A673 (cell line): ENCODE measurements at places on chromosomes 6 and 20.

DNA sequence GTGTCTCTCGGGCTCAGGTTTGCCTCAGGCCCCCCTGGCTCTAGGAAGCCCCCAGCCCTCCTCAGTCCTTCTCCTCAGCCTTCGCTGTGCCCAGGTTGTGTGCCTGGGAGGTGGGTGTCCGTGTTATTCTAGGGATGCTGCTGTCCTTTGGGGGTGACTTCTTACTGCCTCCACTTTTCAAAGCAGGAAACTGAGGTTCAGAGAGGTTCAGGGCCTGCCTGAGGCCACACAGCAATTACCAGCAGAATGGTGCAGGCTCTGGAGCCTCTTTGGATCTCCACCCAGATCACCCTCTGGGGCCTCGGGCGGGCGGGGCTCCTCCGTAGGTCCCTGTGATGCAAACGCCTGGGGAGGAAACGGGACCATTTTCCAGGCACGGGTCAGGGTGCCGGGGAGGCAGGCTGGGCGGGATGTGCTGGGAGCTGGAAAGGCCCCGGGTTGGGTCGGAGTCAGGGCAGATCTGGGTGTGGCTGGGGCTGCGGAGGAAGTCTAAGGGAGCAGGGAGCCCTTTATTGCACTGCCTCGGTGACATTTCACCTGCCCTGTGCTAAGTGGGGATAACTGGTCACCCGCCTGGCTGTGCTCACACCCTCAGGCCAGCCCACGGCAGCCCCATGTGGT, 23.2 kb downstream of the GATA5 start:
- no peak for DNase-seq

- no peak for DNase-seq
Observed at GRCh38 chr6:150560004-150560883, 39.4 kb upstream of the PLEKHG1 start.

DNA sequence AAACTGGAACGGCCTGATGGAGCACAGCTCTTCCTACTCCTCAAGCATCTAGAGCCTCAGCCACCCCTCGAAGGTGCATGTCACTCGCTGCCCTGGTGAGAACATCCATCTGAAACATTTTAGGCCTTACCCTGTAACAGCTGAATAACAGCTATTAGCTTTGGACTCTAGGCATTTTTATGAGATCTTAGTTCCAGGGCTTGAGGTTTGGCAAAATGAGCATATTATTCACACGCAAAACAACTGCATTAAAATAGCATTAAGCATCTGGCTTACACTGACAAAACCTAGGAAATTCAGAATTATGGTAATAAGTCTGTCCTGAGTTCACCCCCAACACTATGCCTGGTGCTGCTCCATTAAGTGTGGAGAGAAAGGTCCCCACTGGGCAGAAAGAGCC, 56.1 kb downstream of the ADAT2 start:
- DNase-seq: no peak

DNA sequence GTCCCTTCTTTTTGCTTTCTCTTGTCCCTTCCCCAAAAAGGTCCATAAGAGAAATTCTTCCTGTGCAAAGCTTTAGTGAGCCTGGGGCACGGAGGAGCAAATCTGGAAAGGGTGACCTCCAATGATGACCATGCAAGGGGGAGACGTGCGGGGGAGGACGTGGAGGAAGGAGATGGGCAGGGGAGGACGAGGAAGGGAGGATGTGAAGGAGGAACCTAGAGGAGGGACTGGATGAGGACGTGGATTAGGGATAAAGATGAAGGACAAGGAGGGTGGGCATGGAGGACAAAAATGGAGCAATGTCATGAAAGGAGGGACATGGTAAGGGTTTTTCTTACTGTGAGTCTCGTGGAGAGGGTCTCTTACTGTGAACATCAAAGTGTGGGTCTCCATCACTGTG, 139.5 kb downstream of the ERMARD start:
- no peak for DNase-seq

DNA sequence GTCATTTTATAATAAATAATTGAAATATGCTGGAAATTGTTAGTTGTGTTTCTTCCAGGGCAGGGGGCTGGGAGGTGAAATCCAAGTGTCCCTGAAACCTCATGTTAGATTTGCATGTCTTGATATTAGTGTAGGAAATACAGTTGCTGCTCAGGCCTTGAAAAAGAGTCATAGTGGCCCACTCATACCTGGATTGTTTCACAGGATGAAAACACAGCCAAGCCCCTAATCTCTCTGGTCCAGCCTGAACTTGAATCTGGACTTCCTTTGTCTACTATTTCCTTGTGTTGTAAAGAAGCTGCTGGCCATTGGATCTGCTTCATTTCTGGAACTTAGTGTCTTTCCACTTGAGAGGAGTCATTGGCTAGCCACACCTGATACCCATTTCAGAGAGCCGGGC, 108.8 kb upstream of the JARID2 start:
- DNase-seq: no peak

GRCh38 chr20:46307139-46307998, 929 bp downstream of the CDH22 start:
- DNase-seq: peak; percentile 73

- DNase-seq: no peak
Observed at GRCh38 chr6:150910561-150910960, 45.1 kb downstream of the MTHFD1L start.

GRCh38 chr6:21992178-21992967, 304.5 kb downstream of the PRL start:
- DNase-seq: peak; percentile 34

DNA sequence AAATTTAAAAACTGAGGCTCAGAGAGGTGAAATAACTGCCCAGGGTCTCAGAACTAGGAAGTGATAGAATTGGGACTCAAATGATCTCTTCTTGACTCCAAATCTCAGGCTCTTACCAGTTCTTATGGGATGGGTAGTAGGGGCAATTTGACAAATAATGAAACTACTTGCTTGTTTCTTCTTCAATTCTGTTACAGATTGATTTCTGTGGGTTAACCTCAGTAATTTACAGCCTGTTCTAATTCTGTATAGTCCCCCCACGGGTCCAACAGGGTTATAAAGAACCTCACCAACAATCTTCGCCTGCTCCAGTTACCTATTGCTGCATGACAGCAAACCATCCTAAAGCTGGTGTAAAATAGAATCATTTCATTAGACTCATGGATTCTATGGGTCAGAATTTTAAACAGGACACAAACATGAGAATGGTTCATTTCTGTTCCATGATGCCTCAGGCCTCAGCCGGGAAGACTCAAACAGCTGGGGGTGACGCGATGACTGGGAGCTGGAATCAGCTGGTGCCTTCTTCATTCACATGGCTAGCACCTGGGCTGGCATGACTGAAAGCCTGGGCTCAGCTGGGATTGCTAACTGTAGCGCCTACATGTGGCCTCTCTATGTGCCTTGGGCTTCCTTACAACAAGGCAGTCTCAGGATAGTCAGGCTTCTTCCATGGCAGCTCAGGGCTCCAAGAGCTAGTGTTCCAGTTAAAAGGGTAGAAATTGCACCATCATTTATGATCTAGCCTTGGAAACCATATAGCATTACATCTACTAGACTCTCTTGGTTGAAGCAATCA, 6.6 kb upstream of the WFDC2 start:
- no peak for DNase-seq

GRCh38 chr6:34154668-34155447, 9.0 kb upstream of the GRM4 start:
- peak; percentile 77 for DNase-seq

DNA sequence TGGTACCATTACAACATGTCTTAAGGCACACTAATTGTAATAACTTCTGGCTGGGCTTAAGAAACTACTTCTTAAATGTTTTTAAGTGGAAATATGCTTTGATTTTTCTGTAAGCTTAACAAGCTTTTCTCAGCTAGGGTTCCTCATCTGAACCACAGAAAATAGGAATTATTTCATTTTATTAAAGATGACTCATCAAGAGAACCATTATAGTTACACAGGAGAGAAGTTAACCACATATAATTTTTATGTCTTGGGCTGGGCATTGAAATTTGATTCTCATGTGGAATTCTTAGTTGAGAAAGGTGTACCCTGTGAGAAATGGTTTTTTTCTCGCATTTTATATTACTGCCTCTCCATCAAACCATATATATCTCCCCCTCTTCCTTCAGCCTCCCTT, 75.1 kb downstream of the QKI start:
- DNase-seq: no peak

DNA sequence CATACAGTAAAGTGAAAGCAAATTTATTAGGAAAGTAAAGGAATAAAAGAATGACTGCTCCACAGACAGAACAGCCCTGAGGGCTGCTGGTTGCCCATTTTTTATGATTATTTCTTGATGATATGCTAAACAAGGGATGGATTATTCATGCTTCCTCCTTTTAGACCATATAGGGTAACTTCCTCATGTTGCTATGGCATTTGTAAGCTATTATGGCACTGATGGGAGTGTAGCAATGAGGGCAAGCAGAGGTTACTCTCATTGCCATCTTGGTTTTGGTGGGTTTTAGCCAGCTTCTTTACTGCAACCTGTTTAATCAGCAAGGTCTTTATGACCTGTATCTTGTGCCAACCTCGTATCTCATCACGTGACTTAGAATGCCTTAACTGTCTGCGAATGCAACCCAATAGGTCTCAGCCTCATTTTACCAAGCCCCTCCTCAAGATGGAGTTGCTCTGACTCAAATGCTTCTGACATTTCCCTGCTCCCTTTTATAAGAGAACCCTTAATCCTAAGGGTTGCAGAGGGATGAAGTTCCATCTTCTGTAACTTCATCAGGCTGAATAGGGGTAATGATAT, 280.1 kb upstream of the RGS17 start:
- DNase-seq: no peak

- DNase-seq: no peak
Observed at GRCh38 chr6:45929421-45930361, 86.0 kb downstream of the CLIC5 start.

- no peak for DNase-seq
Observed at GRCh38 chr20:33348136-33348937, 53.0 kb downstream of the CDK5RAP1 start.

GRCh38 chr6:87210979-87211378, 55.6 kb downstream of the ZNF292 start:
- no peak for DNase-seq

DNA sequence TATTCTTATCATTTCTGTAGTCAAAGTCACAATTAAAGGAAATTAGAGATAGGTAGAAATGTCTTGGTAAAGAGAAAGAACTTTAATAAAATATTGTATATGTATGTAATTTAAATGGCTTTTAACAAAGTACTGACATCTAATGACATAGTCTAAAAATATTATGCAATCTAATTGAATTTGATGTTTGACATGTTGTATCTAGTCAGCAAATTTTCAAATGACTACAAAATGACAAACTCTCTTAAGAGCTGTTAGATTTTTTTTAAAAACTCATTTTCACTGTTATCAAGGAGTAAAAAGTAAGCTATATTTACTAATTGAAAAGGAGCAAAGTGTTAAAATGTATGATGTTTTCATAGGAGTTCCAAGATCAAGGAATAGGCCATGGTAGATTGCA, 176.9 kb downstream of the MEI4 start:
- DNase-seq: no peak

- DNase-seq: no peak
Observed at GRCh38 chr6:73537677-73538076, 16.8 kb upstream of the EEF1A1 start.

DNA sequence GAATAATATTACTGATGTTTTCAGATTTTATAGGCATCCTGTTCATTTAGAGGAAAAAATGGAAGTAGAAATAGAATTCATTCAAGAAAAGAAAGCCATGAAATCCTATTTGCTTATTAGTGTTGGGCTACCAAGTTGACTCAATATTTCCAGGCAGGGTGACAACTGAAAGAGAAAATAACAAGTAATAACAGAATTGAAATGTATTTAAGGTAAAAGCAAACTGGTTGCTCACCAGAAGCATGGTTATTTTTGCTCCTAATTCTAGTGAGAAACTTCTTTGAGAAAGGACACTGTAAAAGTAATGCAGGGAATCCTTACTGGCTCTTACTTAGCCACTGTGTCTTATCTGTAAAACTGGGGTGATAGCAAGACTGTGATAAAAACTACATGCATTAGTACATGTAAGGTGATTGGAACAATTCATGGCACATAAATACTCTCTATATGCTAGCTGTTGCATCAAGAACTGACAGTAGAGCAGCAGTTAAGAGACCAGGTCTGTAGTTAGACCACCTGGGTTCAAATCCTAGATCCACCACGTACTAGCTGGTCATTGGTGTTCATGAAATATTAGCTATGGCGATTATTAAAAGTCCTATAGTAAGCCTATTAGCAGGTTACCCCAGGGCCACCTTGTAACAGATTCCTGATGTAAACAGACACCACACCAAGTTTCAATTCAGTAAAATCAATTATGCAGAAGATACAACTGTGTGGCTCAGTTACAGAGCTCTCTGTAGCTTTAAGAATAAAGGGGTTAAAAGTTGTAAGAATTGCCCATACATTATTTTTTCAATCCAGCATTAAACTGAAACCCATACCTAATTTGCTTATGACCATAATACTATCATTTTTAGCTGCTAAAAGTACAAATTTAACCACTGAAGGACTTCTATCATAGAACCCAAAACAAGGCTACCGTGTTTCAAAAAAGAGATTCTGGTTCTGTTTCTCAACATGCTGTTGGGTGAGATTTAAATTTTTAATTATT, 159.2 kb upstream of the COL21A1 start:
- no peak for DNase-seq

DNA sequence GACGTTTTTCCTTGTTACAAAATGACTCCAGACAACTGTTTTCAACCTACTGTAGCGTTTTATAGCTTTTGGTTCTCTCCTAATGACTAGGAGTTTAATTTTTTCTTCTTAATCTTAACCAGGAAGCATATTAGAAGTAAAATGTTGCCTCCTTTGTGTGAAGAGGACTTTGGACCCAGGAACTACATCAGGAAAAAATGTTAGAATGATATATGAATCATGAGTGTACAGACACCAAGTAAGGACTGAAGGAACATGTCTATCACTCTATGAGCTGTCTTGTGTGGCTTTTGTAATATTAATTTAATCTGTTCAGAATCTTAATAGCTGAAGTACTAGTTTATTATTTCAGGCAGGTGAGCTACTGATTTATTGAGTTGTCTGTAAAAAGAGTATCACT, 71.0 kb upstream of the MARCKS start:
- no peak for DNase-seq

DNA sequence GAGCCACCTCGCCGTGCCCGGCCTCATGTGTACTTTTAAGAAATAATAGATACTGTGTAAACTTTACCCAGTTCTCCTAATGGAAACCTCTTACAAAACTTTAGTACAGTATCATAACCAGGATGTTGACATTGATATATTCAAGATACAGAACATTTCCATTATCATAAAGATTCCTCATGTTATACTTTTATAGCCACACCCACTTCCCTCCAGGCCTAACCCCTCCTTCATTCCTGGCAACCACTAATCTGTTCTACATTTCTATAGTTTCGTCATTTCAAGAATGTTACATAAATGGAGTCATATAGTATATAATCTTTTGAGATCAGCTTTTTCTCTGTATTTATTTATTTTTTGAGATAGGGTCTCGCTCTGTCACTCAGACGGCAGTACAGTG, 52.6 kb upstream of the SALL4 start:
- no peak for DNase-seq

GRCh38 chr6:85049282-85049681, 284.9 kb upstream of the TBX18 start:
- no peak for DNase-seq

GRCh38 chr6:47733879-47734558, 35.6 kb downstream of the ADGRF4 start:
- peak; percentile 35 for DNase-seq

- no peak for DNase-seq
Observed at GRCh38 chr20:59078231-59078630, 35.6 kb upstream of the PRELID3B start.
